H9 (cell line): ENCODE measurements at places on chromosomes 4 and X. TPM values are rescaled to one million over a fixed set of nuclear protein-coding genes. Genes with fewer than 3 reads are reported as not detected.

- no peaks in the 10 kb centered on the region for H3K36me3 ChIP-seq
- H3K4me1 ChIP-seq, result no peaks in the 10 kb centered on the region
- H3K27ac ChIP-seq, result no peak overlapping the region
- no peaks in the 10 kb centered on the region for H3K27me3 ChIP-seq
- no peak for DNase-seq
Measured at GRCh38 chr4:80090090-80090489, 17.1 kb upstream of the ANTXR2 start.

DNA sequence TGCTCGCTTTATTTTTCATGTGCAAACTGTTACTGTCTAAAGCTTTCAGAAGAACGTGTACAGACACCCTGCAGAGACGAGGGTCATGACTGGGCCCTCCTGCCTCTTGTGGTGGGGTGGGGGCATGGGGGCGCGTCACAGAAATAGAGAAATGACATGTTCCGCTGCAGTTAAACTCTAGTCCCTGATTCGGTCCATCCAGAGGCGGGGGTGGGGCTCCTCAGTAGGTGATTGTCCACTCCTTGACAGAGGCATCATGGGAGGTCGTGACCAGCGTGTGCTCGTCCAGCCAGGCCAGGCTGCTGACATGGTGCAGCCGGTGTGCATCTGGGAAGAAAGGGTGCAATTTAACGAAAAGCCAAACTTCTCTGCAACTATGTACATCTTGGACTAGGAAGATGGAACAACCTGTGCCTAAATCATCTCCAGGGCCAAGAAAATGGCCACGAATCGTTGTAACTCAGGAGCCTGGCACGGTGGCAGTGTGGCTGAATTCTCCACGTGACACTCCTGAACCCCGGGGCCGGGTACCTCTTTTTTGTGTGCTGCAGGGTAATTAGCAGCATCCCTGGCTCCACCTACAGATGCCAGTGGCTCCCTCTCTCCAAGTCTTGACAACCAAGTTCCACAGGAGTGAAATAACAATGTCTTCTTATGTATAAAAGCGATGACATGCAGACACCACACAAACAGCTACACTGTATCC lies 41.3 kb downstream of the WDR1 start:
- no peaks in the 10 kb centered on the region for H3K4me1 ChIP-seq
- no peaks in the 10 kb centered on the region for H3K27me3 ChIP-seq
- H3K36me3 ChIP-seq, result peaks cover 90% of the 10 kb centered on the region
- no peak overlapping the region for H3K4me3 ChIP-seq
- no peak overlapping the region for H3K27ac ChIP-seq

- H3K4me3 ChIP-seq, result no peak overlapping the region
- peaks cover 10% of the 10 kb centered on the region for H3K4me1 ChIP-seq
- no peaks in the 10 kb centered on the region for H3K27me3 ChIP-seq
- peak overlapping the region; percentile 22 for H3K27ac ChIP-seq
- no peak for DNase-seq
Measured at GRCh38 chrX:108353452-108353851, 84.8 kb downstream of the COL4A6 start.

Gene P2RY8
- total RNA-seq, result not detected in 2 replicates
